Activated T-helper 17 cell treated with anti-CD3 and anti-CD28 coated beads, Interleukin-2, amount 50 U/mL, for 72 hours (primary cell): ENCODE measurements at places on chromosomes 5 and 9. TPM values are rescaled to one million over a fixed set of nuclear protein-coding genes. Genes with fewer than 3 reads are reported as not detected.

DNA sequence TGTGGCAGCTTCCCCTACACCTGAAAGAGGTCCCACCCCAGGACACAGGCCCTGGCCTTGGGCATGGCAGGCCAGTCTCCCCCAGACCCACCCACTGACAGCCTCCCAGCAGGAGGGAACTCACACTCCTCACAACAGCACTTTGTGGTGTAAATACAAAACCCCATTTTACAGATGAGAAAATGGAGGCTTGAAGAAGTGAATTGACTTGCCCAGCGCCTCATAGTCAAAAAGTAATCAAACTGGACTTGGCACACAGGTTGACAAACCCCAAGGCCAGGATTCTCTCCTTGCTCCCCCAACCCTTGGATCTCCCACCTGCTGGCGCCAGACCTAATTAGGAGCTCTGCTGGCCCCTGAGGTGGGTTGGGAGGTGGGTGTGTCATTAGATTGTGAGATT lies 29.2 kb upstream of the NEK6 start:
- ATAC-seq, result no peak

DNA sequence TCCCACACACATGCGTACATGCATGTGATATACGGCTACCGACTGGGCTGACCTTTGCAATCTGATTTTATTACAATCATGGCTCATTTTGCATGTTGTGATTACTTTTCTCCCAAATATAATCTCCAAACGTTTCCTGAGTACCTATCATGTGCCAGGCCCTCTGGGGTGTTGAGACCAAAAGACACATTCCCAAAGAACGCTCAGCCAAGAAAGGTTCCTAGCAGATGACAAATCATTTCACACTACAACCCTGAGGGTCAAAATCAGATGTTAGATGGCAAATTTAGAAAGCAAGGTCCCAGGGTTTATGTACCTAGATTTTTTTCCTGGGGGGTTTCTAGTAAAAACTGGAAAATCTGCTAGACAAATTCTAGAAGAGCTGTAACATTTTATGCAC lies 32.4 kb upstream of the SLC25A51 start:
- ATAC-seq, result no peak

GRCh38 chr9:78118742-78119473 lies 87.3 kb upstream of the GNAQ start:
- peak; percentile 97 for ATAC-seq

GRCh38 chr5:9589049-9589835 lies 40.9 kb downstream of the TAS2R1 start:
- ATAC-seq, result no peak

GRCh38 chr9:123637606-123637944 lies 281.6 kb downstream of the CRB2 start:
- ATAC-seq, result no peak

GRCh38 chr5:5181650-5182324 lies 41.7 kb downstream of the ADAMTS16 start:
- ATAC-seq, result no peak

MSX2 gene
- total RNA-seq, result not detected

GRCh38 chr5:131640043-131640856 lies 5.2 kb upstream of the RAPGEF6 start:
- peak; percentile 95 for ATAC-seq

DNA sequence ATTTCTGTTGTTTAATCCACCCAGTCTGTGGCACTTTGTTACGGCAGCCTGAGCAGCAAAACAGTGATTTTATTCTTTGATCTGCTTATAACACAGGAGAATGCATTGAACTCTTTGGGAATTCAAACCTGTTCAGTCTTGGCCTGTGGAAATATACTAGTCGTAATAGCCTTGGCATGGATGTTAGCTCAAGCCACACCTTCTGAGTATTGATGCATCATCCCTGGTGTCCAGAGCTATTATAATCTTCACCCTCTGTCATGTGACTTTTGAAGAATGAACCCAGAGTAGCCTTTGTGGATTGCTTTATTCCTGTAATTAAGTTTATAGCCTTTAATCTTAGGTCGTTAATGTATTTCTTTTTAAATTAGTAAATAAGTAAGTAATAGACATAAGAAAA lies 50.8 kb upstream of the TEX48 start:
- no peak for ATAC-seq

DNA sequence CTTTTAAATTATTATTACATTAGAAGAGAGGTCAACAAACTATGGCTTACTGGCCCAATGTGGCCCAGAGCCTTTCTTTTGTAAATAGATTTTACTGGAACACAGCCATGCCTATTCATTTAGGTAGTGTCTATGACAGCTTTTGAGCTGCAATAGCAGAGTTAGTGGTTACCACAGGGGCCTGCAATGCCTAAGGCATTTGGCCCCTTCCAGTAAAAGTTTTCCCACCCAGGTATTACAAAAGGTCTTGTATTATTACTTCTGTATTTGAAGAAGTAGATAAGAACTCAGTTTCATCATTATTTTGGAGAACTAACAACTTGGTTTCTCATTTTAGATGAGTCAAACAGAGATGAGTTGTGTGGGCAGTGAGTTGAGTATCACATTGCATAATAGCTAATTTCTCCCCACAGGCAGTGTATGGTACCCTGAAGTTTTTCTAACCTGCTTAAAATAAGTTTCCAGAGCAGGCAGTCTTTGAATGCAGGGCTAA lies 9.5 kb downstream of the MTRR start:
- ATAC-seq, result peak; percentile 81

PTPN3 gene
- 0.41 TPM for total RNA-seq

- ATAC-seq, result peak; percentile 49
Observed at GRCh38 chr5:154513669-154514084, 35.6 kb upstream of the HAND1 start.

- ATAC-seq, result peak; percentile 3
Observed at GRCh38 chr5:10599862-10600284, 36.0 kb downstream of the ANKRD33B start.

DNA sequence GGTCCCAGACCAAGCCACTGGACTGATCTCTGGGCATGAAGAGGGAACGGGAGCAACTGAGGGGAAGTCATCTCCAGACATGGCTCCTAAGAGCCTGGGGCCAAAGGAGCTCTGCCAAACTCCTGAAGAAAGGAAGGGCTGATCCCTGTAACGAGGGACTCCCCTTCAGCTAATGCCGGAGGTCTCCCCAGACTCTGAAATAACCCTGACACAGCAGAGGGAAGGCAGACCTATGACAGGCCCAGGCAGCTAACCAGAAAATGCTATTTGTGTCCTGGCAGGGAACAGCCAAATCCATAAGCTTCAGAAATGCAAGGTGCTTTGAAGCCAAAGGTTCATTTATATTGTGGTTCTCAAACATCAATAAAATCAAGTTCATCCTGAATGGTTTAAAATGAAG lies 30.9 kb downstream of the APTX start:
- ATAC-seq, result no peak

DNA sequence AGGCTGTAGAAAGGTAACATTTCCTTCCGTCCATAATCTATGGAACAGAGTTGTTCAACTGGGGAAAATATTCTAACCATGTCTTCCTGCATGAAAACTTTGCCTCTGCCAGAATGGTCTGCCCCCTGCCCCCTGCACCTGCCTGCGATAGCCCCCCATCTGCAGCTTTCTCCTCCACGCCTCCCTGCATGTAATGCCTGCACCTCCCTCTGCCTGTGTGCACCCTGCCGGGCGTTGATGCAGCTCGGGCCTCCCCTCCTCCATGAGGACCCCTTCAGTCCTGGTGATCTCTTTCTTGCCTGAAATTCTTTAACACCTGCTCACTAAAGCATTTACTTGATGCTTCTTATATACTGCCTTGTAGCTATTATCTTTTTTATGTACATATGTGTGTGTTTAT lies 266.2 kb downstream of the ARHGEF28 start:
- no peak for ATAC-seq
